ENCODE measurements at places on chromosomes 16 and 17.

DNA sequence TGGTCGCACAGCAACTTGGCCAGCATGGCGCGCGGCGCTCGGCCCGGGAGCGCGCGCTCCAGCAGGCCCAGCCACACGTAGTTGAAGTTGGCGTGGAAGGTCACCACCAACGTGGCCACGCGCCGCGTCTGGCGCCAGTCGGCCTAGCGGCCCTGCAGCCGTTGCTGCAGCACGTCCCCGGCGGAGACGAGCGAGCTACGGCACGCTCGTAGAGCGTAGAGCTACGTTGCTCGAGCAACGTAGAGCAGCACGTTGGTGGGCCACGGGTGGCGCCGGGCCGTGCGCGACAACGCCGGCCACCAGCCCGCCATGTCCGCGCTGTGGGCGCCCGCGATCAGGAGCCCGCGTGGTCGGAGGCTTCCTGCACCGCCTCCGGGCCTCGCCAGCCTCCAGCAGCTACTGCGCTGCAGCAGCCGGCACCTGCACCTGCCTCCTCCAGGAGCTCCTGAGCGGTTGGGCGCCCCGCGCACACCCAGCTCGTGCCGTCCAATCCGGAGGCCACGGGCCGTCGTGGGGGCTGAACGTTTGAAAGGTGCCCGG is 13.4 kb upstream of the SULT1A1 start:
- DNase-seq = no peak

- no peak for DNase-seq
These were observed 284.6 kb downstream of the C16orf95 start for GRCh38 chr16:87032554-87032953.

GRCh38 chr17:610276-610675 is 104.4 kb downstream of the VPS53 start:
- no peak for DNase-seq

DNA sequence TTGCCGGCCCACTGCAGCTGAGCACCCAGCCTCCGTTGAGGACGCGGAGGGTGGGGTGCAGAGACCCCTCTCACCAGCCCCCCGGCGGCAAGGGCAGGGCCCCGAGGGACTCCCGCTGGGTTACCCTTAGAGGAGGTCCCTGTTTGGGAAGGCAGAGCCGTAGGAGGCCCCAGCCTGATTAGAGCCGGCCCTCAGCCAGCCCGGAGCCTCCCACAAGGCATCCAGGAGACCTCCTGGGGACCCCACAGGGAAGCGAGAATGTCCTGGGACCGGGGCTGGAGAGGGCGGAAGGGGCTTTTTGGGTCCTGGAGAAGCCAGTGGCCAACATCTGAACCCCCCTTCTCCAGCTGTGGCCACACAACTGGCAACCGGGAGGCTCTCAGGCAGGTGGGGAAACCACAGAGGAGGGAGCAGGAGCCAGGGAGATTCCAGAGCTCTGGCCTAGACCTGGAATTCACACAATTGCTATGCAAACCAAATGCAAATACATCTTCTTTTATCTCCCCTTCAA is 21.7 kb upstream of the SP6 start:
- no peak for DNase-seq

DNA sequence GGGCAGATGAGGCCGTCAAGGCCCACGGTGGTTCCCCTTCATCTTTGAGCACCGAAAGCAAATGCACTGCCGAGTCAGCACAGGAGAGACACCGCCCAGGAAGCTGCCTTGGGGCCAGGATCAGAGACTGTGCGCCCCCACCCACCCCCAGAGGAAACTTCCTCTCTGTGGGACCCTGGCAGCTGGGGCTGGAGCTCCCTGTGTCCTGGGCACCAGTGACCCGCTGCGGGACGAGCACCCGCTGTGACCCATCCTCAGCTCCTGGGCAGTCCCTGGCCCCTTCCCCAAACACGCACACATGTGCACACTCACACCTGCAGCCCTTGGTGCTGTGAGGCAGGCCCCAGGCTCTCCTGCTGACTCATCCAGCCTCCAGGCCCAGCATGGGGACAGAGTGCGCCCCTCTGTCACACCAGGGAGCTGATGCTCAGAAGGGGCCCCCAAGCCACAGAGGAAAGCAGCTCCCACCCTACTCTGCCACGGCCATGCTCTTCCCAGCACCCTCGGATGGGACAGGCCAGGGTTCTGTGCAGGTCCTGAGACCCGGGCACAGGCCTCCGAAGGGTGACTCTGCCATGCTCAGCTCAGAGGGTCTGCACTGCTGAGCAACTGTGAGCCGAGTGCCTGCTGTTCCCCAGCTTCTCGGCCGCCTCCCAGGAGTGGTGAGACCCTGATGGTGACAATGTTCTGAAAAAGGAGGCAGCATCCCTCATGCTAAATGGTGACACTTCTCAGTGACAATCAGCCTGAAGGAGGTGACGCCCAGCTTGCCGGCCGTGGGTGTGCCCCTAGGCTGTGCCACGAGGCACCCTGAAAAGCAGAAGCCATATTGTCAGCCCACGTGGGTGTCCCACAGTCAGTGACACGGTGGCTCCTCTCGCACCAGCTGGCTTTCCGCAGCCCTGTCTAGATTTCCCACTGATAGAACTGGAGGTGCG is 3.6 kb downstream of the PIEZO1 start:
- no peak for DNase-seq

GRCh38 chr16:75280331-75280804 is 28.9 kb upstream of the BCAR1 start:
- no peak for DNase-seq

- DNase-seq = peak; percentile 19
These were observed 34.7 kb downstream of the ADCY7 start for GRCh38 chr16:50300942-50301625.

DNA sequence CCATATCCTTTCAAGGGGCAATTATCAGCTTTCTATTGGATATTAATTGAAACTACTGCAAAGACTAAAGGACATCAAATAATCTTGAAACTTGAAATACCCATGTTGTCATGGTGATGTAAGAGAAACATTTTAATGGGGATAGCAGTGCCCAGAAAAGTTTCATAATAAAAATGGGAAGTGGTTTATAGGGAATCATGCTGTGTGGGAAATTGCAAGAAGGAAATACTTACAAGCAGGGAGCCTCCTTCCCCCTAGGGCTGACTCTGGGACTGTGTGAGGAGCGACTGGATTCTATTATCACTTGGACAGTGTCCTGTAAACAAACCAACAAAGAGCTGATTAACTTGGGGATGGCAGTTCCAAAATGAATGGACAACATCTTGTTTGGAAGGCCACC is 1393.1 kb upstream of the GOT2 start:
- no peak for DNase-seq

- no peak for DNase-seq
These were observed 1.4 kb downstream of the RHBDL1 start for GRCh38 chr16:676913-677312.

GRCh38 chr16:83059237-83059636 is 432.5 kb downstream of the CDH13 start:
- DNase-seq = no peak

DNA sequence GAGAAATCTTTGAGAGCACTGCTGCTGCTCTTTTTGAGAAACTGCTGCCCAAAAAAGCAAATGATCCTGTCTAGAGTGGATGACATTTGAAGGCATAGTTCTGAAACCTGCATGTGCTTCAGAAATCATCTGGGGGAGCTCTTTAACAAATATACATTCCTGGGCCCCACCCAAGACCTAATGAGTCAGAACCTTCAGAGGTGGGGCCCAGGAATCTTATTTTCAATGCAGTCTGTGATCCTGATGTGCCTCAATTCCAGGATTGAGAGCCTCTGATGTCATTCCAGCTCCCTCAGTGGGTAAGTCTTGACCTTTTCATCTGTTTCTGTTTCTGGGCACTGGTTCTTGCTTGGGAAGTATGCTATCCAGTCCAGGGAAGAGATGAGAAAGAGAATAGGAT is 42.3 kb downstream of the HNF1B start:
- DNase-seq = no peak

DNA sequence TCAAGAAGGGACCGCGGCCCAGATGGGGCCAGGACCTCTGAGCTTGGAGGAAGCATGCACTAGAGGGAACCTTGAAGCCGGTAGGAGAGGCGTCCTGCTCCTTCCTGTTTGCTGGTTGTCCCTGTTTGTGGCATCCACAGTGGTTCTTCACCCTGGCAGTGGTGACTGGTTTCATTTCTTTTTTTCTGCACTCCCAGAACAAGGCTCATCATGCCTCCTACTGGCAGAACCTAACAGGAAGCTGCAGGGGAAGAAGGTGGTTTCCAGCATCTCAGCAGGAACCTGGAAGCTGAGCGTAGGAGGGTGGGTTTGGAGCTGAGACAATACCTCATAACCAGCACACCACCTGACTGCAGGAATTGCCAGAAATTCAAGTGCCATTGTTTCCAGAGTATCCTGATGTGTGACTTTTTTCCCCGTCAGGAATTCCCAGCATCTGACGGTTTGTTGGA is 5.8 kb downstream of the TMEM231 start:
- peak; percentile 73 for DNase-seq

GRCh38 chr17:75509528-75510258 is 5.6 kb downstream of the CASKIN2 start:
- DNase-seq = no peak

GRCh38 chr16:56852968-56853367 is 12.0 kb upstream of the SLC12A3 start:
- DNase-seq = no peak

DNA sequence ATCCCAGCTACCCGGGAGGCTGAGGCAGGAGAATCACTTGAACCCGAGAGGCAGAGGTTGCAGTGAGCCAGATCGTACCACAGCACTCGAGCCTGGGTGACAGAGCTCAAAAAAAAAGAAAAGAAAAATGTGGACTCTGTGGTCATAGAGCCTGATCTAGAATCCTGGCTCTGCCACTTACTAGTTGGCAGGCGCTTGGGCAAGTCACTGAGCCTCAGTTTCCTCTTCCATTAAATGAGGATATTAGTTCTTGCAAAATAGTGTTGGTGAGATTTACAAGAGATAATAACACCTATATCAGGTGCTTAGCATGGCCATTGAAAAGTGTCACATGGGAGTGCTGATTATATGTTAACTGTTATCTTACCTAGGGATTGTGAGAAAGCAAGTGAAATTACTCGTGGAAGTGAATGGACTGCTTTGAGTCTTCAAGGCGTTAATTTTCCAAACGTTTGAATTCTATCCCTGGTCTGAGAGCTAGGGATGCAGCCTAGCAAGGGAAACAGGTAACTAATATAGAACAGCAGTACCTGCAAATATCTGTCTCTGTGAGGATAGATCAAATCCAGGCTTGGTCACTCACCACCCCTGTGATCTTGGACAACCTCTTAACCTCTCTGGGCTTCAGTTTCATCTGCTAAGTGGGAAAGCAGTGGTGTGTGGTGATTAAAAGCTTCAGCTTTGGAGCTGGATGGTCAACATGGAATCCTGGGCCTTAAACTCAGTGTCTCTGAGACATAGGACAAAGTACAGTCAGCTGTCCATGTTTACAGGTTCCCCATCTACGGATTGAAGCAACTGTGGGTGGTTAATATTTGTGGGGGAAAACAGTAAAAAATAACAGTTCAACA is 953 bp upstream of the NSMCE1 start:
- DNase-seq = no peak

DNA sequence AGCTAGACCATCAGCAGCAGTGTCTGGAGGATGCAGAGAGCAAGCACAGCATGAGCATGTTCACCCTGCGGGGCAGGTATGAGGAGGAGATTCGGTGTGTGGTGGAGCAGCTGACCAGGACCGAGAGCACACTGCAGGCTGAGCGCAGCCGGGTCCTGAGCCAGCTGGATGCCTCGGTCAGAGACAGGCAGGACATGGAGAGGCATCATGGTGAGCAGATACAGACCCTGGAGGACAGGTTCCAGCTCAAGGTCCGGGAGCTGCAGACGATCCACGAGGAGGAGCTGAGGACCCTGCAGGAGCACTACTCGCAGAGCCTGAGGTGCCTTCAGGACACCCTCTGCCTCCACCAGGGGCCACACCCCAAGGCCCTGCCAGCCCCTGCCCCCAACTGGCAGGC is 38.8 kb downstream of the PLD6 start:
- no peak for DNase-seq

GRCh38 chr17:79801156-79802038 is 4.5 kb upstream of the CBX8 start:
- no peak for DNase-seq

DNA sequence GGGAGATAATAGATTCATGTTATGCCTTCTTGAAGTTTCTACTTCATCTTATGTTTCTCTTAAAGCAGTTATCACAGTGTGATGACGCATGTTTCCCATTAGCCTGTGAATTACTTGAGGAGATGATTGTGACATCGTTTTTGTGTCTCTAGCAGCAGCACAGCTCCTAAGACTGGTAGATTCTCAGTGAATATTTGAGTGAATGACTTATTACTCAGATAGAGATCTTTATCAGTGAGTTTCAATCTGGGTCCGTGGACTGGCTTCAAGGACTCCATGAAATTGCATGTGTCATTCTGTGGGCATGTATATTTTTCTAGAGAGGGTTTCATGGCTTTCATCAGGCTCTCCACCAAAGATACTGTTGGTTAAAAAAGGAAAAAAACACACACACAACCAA is 29.9 kb downstream of the YPEL2 start:
- DNase-seq = no peak

DNA sequence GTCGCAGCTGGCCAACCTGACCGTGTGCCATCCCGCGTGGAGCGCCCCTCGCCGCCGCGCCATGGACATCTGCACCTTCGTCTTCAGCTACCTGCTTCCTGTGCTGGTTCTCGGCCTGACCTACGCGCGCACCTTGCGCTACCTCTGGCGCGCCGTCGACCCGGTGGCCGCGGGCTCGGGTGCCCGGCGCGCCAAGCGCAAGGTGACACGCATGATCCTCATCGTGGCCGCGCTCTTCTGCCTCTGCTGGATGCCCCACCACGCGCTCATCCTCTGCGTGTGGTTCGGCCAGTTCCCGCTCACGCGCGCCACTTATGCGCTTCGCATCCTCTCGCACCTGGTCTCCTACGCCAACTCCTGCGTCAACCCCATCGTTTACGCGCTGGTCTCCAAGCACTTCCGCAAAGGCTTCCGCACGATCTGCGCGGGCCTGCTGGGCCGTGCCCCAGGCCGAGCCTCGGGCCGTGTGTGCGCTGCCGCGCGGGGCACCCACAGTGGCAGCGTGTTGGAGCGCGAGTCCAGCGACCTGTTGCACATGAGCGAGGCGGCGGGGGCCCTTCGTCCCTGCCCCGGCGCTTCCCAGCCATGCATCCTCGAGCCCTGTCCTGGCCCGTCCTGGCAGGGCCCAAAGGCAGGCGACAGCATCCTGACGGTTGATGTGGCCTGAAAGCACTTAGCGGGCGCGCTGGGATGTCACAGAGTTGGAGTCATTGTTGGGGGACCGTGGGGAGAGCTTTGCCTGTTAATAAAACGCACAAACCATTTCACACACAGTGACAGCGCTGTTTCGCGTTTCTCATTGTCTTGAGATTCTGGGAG is 2.0 kb upstream of the ZACN start:
- peak; percentile 60 for DNase-seq

- DNase-seq = peak; percentile 51
These were observed 35.2 kb downstream of the ARHGAP23 start for GRCh38 chr17:38463451-38463858.

GRCh38 chr16:68660359-68660795 is 15.3 kb downstream of the CDH3 start:
- DNase-seq = no peak
